ENCODE measurements at places on chromosomes 5 and 9.

- DNase-seq: no peak
These were observed 55.6 kb downstream of the CCDC192 start for GRCh38 chr5:127758766-127759283.

- no peak for DNase-seq
These were observed 30.8 kb upstream of the SLC12A2 start for GRCh38 chr5:128052780-128053179.

GRCh38 chr9:115144706-115145105 is 26.7 kb upstream of the TNC start:
- no peak for DNase-seq

DNA sequence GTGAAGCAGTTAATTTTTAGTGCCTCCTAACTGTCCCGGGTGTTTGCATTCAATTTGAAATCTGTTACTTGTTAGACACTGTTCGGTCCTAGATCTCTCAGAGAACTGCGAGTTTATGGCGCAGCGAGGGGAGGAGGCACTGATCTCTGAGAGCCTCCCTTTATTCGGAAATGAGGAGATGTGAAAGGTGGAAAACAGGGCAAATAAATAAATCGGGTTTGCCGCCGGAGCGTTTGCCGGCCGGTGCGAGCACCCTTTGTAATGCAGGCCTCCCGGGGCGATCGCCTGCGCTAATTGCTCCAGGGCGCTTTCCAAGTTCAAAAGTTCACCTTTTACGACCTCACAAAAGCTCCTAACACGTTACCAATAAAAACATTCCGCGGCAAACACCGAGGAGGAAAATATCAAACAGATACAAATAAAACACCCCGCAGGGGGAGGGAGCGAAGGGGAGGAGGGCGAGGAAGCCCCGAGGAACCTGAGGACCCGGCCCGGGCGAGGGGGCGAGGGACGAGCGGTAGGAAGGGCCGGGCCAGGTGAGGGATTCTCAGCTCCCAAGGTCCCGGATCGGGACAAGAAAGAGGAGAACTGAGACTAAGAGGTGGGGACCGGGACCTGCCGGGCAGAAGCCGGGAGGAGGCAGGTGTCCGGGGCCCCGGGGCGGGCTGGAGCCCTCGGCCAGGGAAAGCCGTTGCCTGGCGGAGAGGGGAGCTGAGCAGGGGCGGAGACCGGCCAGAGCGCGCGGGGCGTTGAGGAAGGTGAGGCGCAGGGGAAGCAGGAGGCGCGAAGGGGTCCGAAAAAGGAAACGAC is 1.4 kb downstream of the NR6A1 start:
- DNase-seq: no peak

GRCh38 chr5:56278335-56278753 is 45.2 kb upstream of the ANKRD55 start:
- no peak for DNase-seq

DNA sequence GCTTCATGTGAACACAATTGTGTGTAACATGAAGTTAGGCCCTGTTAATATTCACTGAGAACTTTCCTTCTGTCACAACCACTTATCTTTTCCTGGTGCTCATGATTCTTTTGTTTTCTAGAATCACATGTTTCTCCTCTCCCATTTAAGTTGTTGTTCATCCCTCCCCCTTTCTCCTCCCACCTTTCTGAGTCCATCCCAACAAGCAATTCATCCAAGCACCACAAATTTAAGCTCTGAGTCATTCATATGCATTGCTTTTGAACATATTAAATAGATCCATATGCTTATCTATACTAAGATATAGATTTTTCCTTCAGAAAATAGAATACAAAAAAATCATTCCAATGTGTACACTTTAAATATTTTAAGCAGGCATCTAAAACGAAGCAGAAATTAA is 75.2 kb upstream of the NFIB start:
- DNase-seq: no peak

GRCh38 chr5:143399616-143400540 is 3.6 kb downstream of the NR3C1 start:
- no peak for DNase-seq

DNA sequence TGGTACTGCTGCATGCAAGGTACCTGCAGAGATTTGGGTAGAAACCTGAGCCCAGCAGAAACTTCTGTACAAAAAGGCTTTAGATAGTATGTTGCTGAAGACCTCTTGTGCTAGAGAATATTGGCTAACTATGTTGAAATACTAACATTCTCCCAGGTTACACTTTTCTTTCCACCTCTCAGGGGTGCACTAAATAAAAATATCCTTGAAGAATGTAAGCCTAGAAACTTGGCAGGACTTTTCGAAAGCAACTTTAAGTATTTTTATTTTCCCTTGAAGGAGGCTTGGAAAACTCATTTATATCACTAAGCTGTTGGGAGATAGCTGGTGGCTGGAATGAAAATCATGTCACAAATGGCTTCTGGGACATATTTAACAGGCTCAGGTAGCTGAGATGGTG is 50.0 kb downstream of the FBXL7 start:
- DNase-seq: no peak

DNA sequence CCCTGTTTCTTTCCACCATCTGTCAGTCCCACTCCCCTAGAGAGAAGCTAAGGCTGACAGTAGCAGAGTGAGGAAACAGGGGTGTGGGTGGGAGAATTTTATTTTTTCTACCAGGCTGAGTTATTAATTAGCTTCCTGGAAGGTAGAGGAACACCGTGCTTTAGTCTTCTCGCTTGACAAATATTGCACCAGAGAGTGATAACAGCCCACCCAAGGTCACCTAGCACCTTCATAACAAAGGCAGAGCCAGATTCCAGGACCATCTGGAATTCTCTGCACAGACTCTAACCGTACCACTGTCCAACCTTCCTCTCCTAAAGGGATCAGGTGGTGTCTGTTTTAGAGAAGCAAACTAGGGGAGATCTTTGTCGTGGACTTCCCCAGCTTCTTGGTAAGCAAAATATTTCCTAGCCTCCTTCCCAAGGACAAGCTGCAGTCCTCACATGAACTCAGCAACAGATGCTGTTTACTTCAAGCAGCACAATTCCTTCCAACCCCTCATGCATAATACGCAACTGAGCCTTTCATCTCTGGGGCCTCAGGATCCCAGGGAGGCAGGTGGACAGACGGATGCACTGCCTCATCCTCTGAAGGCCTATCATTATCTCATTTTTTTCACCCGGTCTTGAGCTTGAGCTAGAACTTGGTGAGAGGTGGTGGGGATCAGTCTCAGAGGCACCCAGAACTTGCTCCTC is 308.7 kb upstream of the BRINP1 start:
- no peak for DNase-seq

DNA sequence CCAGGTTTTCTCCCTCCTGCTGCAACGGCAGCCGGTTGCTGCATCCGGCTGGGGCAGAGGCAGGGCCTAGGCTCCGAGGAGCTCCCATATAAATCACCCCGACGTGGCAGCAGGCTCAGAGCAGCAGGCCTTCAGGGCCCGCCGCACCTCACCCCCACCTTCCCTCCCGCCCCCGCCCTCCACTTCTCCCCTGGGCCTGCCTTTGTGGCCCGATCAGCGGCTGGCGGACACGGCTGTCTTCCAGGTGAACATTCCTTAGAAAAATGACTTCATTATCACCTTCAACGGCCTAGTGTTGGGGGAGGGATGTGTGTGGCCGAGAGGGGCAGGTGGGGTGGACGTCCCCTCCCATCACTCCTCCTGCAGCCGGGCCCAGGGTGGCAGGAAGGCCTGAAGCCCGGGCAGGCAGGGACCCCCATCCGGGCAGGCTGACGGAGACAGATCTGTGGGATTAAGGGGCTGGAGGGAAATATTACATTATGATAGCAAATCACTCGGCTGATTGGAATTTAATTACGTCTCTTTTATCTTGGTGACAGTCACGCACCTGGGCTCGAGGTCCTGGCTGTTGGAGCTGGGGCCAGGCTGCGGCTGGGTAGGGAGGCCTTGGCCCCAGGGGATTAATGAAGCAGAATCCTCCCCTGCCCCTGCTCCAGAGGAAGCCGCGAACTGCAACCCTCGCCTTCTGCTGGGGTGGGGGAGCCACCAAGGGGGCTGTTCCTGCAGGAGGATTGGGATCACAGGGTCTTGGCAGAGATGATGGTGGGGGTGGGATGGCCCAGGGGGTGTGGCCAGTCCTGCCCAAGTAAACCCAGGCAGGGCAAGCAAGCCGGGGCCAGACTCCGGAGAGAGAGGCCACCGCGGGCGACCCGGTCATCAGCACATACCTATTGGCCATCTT is 38.4 kb upstream of the RXRA start:
- no peak for DNase-seq

- no peak for DNase-seq
These were observed 37.9 kb downstream of the ERGIC1 start for GRCh38 chr5:172871982-172872381.

GRCh38 chr5:37875051-37875787 is 35.4 kb upstream of the GDNF start:
- no peak for DNase-seq

GRCh38 chr5:115772731-115773475 is 43.6 kb downstream of the CDO1 start:
- DNase-seq: no peak

GRCh38 chr9:131869348-131869747 is 129.5 kb upstream of the RAPGEF1 start:
- DNase-seq: no peak

GRCh38 chr9:108168236-108168850 is 678.8 kb upstream of the KLF4 start:
- DNase-seq: no peak

DNA sequence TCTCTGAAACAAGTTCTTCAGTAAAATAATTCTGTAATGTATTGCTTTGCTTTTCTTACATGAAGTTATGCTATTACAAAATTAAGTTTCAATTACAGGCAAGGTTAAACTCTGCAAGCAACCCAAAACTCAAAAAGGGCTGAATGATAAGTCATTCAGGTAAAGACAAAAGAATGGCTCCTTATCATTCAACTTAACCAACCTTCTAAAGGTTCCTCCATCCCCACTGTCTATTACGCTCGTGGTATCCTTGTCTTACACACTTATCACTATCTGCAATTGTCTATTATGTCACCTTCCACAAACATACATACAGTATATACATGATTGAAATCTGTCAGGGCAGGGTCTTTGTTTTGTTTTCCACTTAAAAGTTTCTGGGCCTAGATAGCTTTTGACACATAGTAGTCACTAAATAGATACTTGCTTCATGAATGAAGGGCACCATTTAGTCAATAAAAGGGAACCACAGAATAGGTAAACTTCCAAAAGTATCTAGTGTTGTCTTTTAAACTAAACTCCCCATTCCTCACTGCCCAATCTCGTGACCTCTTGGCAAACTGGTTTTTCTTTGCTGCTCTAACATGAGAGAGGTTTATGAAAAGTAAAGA is 6.9 kb downstream of the RPL37 start:
- no peak for DNase-seq

GRCh38 chr5:21063146-21063545 is 1075.1 kb upstream of the CDH18 start:
- no peak for DNase-seq

GRCh38 chr5:173499471-173500212 is 116.8 kb downstream of the BOD1 start:
- DNase-seq: no peak

DNA sequence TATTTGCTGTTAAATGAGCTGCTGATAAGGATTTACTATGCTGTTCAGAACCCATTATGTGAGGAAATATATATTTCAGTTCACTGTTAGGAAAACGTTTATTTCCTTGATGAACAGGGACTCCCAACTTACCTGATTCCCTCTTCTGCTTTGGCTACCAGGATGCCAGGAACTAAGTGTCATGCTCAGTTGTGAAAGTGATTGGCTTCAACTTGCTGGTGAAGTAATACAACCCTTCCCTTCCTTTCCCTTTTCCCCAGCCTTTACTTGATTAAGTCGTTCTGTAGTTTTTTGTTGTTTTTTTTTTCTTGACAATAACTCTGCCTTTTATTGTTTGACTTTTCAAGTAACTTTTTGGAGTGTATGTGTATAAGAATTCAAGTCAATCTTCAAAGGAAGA is 309.3 kb downstream of the DOCK8 start:
- no peak for DNase-seq

DNA sequence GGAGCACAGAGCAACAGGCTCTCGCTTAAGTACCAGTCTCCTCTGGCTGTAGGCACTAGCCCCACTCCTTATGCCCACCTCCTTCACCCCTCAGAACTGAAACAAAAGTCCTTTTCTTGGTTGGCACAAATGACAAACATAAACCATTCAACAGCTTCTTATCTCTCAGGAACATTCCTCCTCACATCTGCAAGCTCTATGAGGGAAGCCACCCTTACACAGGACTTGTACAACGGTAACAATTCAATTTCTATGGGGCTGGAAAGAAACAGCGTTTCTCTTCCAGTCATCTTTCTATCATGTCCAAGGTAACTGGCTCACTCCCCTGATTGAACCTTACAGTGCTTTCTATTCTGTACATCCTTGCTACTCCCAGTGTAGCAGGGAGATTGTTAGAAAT is 74.1 kb downstream of the CSF2 start:
- DNase-seq: no peak

GRCh38 chr5:107964722-107965121 is 294.0 kb upstream of the EFNA5 start:
- DNase-seq: no peak

- DNase-seq: no peak
These were observed 10.5 kb upstream of the AHRR start for GRCh38 chr5:310941-311434.

DNA sequence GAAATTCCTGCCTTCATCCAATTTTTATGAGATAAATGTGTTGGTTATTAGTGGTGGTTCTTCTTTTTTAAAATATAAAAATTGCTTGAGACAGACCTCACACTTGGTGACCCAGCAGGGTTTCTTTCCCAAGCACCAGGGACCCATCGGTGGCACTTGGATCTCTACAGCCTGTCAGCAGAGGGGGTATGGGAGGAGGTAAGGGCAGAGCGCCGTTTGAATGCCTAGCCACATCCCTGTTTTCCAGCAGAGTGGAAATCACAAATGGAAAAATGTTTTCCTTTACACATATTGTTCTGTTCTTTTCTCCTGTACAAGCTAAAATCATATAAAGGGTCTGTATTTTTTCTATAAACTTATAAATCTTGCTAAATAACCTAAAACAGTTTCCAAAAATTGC is 248.0 kb downstream of the NR3C1 start:
- DNase-seq: no peak

GRCh38 chr9:71218774-71219173 is 97.4 kb upstream of the TRPM3 start:
- DNase-seq: no peak

- DNase-seq: no peak
These were observed 22.7 kb upstream of the ENHO start for GRCh38 chr9:34545497-34545896.

- no peak for DNase-seq
These were observed 26.9 kb downstream of the RASEF start for GRCh38 chr9:83036043-83036442.
